Gastrocnemius medialis (tissue), 4 donors: ENCODE measurements at places on chromosomes 6 and 20. TPM values are rescaled to one million over a fixed set of nuclear protein-coding genes. Genes with fewer than 3 reads are reported as not detected.

DNA sequence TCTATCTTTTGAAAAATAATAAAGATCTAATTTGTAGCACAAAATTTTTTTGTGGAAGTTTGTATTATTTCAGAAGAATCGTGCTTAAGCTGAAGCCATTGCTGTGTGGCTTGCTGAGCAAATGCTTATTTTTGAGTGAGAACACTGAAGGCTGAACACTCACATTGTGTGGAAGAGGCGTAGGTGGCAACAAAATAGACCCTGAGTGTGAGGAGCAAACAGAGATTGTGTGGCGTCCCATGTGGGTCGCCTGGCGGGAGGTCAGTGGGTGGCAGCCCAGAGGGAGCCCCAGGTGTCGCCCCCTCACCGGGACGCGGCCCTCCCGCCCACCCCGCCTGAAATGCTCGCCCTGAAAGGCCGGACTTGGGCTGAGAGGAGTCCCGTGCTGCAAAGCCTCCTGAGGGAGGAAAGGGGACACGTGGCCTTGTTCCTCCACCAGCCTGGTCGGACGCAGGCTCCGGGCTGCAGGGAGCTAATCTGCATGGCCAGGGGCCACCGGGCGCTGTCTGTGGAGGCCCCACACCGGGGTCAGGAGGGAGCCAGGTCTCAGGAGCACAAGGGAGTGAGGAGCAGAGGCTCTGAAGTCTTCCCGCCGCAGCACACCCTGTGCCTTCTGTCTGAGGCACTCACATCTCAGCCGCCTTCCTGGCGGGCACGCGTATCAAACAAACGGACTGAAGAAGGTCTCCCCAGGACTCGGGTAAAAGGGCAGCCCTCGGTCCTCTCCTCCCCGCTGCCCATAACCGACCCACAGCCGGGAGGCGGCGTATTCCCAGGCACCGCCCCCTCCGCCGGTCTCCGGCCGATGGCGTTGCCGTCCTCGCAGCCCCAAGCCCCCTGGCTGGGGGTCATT is 15.9 kb downstream of the DDO start:
- DNase-seq = no peak
- no peaks in the 10 kb centered on the region for H3K27me3 ChIP-seq
- peak overlapping the region; percentile 35 for H3K4me3 ChIP-seq
- H3K4me1 ChIP-seq = no peaks in the 10 kb centered on the region
- H3K36me3 ChIP-seq = no peaks in the 10 kb centered on the region

GRM1 gene
- total RNA-seq = not detected

LHFPL5 gene
- not detected for total RNA-seq

MEA1 gene
- total RNA-seq = 26.8 TPM

IMPG1 gene
- total RNA-seq = not detected

GRCh38 chr6:150325066-150325772 is 43.6 kb upstream of the IYD start:
- DNase-seq = no peak
- no peak overlapping the region for H3K4me3 ChIP-seq
- H3K36me3 ChIP-seq = no peaks in the 10 kb centered on the region
- H3K27ac ChIP-seq = peak overlapping the region; percentile 84
- no peaks in the 10 kb centered on the region for H3K27me3 ChIP-seq
- peaks cover 68% of the 10 kb centered on the region for H3K4me1 ChIP-seq

DNA sequence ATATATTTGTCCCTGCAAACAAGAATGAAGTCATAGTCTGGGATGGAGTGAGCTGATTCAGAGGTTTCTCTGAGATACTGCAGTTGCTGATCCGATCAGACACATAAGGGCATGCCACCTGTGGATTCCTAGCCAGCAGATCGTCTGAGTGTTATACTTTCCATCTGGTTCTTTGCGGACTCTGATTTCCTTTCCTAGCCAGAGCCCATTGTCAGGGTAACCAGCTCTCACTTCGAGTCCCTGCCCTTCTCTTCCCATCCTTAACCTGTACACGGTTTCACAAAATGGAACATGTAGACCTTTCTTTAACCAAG is 100.9 kb downstream of the TMEM200A start:
- no peaks in the 10 kb centered on the region for H3K4me1 ChIP-seq
- DNase-seq = no peak
- no peaks in the 10 kb centered on the region for H3K27me3 ChIP-seq
- no peak overlapping the region for H3K4me3 ChIP-seq
- no peaks in the 10 kb centered on the region for H3K36me3 ChIP-seq

GRCh38 chr6:50610562-50610961 is 102.8 kb upstream of the TFAP2D start:
- H3K27me3 ChIP-seq = no peaks in the 10 kb centered on the region
- no peak for DNase-seq
- no peak overlapping the region for H3K4me3 ChIP-seq
- no peaks in the 10 kb centered on the region for H3K36me3 ChIP-seq
- no peaks in the 10 kb centered on the region for H3K4me1 ChIP-seq

GRCh38 chr6:148193063-148193680 is 149.5 kb upstream of the SASH1 start:
- H3K4me1 ChIP-seq = no peaks in the 10 kb centered on the region
- H3K27me3 ChIP-seq = no peaks in the 10 kb centered on the region
- no peaks in the 10 kb centered on the region for H3K36me3 ChIP-seq
- no peak overlapping the region for H3K4me3 ChIP-seq
- DNase-seq = no peak
- no peak overlapping the region for H3K27ac ChIP-seq

GCM1 gene
- total RNA-seq = not detected

- no peak overlapping the region for H3K27ac ChIP-seq
- H3K36me3 ChIP-seq = no peaks in the 10 kb centered on the region
- no peak for DNase-seq
- no peak overlapping the region for H3K4me3 ChIP-seq
- H3K27me3 ChIP-seq = no peaks in the 10 kb centered on the region
These were observed 43.1 kb upstream of the CD93 start for GRCh38 chr20:23129266-23129665.

XKR7 gene
- not detected for total RNA-seq

DNA sequence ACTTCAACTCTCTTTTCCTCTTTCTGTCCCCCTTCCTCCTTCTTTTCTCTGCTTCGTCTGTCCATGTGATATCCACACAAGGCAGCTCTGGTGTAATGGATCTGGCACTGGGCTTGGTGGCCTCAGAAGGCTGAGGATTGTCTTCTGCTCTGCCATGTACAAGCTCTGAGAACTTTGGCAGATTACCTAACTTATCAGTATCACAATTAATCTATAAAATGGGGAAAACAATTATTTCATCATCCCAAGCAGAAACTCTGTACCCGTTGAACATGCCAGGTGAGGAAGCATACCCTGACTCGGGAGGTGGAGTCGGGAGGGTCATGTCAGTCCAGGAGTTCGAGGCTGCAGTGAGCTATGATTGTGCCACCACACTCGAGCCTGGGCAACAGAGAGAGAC is 10.6 kb downstream of the RNF144B start:
- no peak overlapping the region for H3K4me3 ChIP-seq
- peaks cover 80% of the 10 kb centered on the region for H3K4me1 ChIP-seq
- H3K36me3 ChIP-seq = no peaks in the 10 kb centered on the region
- H3K27me3 ChIP-seq = no peaks in the 10 kb centered on the region

- H3K27me3 ChIP-seq = no peaks in the 10 kb centered on the region
- H3K27ac ChIP-seq = peak overlapping the region; percentile 89
- DNase-seq = peak; percentile 77
- H3K4me1 ChIP-seq = peaks cover 45% of the 10 kb centered on the region
These were observed 1.0 kb downstream of the PXDC1 start for GRCh38 chr6:3750317-3751076.

CABLES2 gene
- 9.3 TPM for total RNA-seq

GRCh38 chr6:45187836-45188235 is 140.3 kb upstream of the RUNX2 start:
- no peaks in the 10 kb centered on the region for H3K4me1 ChIP-seq
- no peak overlapping the region for H3K27ac ChIP-seq
- DNase-seq = no peak
- H3K4me3 ChIP-seq = no peak overlapping the region
- H3K27me3 ChIP-seq = no peaks in the 10 kb centered on the region
- H3K36me3 ChIP-seq = no peaks in the 10 kb centered on the region

DNA sequence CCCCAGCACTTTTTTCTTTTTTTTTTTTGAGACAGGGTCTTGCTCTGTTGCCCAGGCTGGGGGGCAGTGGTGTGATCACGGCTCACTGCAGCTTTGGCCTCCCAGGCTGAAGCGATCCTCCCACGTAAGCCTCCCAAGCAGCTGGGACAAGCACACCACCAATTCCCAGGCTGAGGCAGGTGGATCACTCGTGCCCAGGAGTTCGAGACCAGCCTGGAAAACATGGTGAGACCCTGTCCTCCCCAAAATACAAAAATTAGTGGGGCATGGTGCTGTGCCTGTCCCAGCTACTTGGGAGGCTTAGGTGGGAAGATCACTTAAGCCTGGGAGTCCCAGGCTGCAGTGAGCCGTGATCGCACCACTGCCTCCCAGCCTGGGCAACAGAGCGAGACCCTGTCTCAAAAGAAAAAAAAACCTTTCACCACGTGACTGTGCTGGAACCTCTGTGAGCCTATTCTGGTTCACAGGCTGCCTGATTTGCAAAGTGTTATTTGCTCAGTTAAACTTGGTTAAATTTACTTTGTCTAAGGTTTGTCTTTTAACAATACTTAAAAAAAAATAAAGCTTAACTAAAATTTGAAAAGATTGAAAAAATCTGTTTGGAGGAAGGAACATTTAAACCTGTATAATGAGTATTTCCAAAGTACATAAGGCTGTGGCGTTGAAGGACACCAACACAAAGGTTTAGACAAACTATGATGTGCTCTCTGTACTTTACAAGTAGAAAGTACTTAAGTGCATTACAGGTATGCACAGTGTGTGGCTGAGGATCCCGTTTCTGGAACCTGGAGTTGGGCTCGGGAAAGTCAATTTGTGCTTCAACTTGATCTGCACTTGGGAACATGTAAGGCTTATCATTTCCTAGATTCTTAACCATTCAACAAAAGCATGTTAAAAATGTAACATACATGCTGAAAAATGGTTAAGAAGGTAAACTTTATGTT is 55.0 kb downstream of the PPP1R3G start:
- H3K36me3 ChIP-seq = no peaks in the 10 kb centered on the region
- no peaks in the 10 kb centered on the region for H3K27me3 ChIP-seq
- no peak overlapping the region for H3K4me3 ChIP-seq
- no peak overlapping the region for H3K27ac ChIP-seq
- DNase-seq = no peak

CYP24A1 gene
- total RNA-seq = not detected

OPRL1 gene
- total RNA-seq = 0.15 TPM

FOXF2 gene
- total RNA-seq = 0.95 TPM

NCOA6 gene
- 12.7 TPM for total RNA-seq

DNA sequence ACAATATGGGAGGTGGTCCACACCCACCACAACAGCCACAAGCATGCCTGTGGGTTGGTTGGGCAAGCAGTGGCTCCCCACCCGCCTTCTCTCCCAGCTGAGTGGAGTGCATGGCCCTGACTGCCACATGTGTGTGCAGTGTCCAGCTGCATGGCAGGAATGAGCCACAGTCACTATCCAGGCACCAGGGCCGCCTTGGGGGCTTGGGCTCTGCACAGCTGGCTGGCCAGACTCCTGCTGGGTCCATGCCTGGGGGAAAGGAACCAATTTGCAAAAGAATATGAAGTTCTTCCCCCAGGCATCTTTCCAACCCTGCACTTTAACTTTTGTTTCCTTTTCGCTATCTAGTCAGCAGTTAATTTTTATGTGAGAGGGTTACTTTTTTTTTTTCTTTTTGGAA is 11.6 kb upstream of the ASCC3 start:
- H3K27me3 ChIP-seq = no peaks in the 10 kb centered on the region
- H3K36me3 ChIP-seq = no peaks in the 10 kb centered on the region
- no peaks in the 10 kb centered on the region for H3K4me1 ChIP-seq
- H3K4me3 ChIP-seq = no peak overlapping the region
- DNase-seq = no peak
- H3K27ac ChIP-seq = no peak overlapping the region
